ENCODE measurements at places on chromosomes 7 and 10.
A peak's percentile ranks its signal among the peaks of the same experiment; 100 is the strongest.

GRCh38 chr10:50216894-50217293 lies 34.4 kb downstream of the ASAH2 start:
- DNase-seq, result no peak

- no peak for DNase-seq
These were observed 1001.7 kb upstream of the KCND2 start for GRCh38 chr7:119271147-119271779.

DNA sequence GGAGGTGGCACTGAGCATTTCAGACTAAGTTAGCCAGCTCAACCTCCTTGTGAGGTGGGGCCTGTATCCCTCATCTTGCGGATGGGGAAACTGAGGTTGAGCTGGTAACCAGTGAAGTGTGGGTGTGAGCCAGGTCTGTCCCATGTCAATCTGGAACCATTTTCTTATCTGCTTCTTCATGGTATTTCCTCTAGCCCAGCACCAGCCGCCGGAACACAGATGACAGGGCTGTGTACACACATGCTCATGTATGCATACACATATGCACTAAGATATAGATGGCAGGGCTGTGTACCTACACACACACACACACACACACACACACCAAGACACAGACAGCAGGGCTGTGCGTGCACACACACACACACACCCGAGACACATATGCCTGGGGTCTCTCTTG lies 18.5 kb downstream of the RAMP3 start:
- no peak for DNase-seq

DNA sequence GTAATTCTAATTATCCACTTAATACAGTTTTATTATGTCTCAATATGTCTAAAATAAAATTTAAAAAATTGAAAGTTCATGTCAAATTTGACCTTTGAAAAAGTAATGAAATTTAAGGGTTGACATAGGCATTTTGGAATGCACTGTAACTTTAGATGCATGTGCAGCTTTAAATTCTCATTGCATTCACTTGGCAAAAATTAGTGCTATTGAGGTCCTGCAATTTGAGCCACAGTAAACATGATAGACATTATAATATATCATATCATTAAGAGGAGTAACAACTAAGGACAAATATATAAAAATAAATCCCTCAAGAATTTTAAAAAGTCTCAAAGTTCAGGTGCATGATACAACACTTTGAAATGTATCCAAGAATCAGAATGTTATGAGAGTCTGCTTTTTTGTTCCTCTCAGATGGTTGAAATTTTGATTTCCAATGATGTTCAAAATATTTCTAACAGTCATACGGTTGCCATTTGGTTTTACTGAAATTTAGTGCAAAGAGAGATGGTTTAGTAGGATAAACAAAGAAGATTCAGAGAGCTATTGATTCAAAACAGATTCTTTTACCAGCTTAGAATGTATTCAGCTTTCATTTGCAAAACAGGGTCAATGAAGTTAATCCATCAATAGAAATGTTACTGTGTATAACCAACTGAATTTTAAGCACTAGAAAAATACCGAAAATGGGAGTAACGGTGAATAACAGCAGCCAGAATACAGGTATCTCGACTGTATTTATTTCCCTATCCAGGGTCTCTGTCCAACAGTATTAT lies 71.8 kb downstream of the SEMA3A start:
- DNase-seq, result no peak

GRCh38 chr10:45418849-45419675 lies 45.0 kb downstream of the ALOX5 start:
- DNase-seq, result peak; percentile 66

- no peak for DNase-seq
These were observed 147.7 kb upstream of the SLC26A5 start for GRCh38 chr7:103593691-103594090.

Data from G401 (cell line).